ENCODE measurements at places on chromosomes 2 and 18.

GRCh38 chr2:127479866-127480743 is 46.2 kb downstream of the IWS1 start:
- DNase-seq, result peak; percentile 57

- no peak for DNase-seq
Observed at GRCh38 chr2:106314444-106314843, 120.3 kb upstream of the UXS1 start.

DNA sequence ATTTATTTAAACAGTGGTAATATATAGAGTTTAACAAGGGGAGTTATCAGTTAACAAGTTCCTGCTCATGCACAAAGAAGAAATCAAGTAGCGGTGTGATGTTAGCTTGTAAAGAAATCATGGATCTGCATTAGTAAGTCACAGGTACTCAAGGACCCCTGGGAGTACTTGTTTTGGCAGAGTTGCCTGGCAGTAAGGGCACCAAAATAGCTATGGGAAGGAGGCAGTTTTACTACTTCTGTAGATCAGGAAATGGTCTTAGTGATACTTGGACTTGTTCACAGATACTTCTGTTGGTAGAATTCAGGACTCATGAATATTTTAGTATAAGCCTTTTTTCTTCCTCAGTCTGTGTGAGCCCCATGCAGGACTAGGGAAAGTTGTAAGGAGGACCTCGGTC is 107.3 kb upstream of the IL1R2 start:
- no peak for DNase-seq

GRCh38 chr2:209936106-209936666 is 66.3 kb upstream of the RPE start:
- no peak for DNase-seq

DNA sequence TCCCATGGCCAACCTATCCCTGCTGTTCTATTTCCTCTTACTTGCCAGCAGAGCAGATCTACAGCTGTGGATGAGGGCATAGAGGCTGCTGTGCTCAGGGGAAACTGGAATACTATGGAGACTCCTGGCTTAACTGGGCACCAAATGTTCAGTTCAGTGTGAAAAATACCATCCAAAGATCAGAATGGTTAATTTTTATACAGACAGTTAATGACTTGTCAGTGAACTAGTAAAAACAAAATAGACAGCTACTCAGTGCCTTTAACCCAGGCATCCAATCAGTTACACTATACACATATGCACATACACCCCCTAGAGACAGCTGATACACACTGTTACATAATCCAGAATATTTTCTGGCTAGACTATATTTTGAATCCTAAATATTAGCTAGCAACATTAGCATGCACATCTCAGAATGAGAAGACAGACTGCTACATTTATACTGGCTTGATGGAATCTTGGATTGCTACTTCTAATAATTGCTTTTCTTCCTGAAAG is 59.1 kb upstream of the WIPF1 start:
- no peak for DNase-seq

DNA sequence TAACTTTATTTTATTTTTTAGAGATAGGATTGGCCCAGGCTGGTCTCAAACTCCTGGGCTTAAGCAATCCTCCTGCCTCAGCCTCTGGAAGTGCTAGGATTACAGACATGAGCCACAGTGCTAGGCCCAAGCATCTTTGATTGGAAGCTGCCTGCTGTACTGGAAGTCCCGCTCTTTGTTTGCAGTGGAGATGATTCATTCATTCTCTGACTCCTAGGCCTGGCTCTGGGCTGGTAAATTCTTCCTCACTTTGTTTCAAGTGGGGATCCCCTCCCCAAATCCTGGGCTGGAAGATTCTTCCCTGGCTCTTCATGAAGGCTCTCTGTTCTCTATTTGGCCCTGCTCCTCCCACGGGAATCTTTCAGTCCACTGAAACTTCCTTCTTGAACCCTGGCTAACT is 81.9 kb downstream of the NEURL3 start:
- no peak for DNase-seq

GRCh38 chr2:158647436-158648231 is 147.5 kb upstream of the DAPL1 start:
- no peak for DNase-seq

DNA sequence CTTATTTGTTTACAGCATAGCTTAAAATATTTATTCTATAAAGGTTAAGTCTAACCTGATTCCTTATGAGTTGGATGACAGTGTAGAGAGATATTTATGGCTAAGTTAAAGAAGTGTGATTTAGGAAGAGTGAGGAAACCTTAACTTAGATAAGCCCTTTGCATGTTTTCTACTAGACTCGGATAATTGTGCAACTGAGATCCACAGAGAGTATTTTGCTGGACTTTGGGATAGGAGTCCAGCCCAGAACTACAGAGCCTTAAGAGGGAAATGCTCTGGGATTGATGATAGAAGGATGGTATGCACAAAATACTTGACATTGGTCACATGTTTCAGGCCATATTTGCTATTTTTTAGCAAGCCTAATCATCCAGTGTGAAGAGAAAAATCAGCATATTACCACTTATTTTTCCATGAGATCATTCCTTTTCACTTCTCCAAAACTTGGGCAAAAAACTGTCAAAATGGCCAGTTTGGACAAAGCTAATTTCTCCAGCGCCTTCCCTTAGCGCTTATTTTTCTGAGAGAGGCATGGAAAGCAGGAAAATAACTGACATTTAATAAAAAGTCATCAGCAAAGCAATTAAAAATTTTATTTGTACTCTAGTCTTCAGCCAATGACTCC is 3.1 kb downstream of the CD28 start:
- DNase-seq, result no peak

GRCh38 chr2:9717886-9718451 is 87.2 kb upstream of the YWHAQ start:
- DNase-seq, result no peak

- DNase-seq, result no peak
Observed at GRCh38 chr2:132754867-132755472, 85.0 kb upstream of the LYPD1 start.

GRCh38 chr2:204207866-204208265 is 271.3 kb downstream of the ICOS start:
- DNase-seq, result no peak

DNA sequence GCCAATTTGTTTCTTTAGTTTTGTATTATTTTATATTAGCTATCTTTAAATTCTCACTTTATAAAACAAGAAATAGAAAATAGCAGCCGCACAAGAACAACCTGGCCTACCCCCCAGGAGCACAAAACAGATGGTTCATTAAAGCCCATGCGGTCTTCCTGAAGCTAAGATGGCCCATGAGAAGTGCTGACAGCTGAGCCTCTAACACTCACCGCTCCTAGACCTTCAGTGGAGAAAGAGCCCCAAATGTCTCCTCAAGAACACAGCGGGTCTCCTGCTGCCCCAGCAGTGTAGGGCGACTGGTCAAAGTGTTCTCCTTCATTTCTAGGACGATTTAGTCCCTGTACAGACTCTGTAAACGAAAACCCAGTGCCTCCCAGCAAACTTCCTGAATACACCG is 45.1 kb downstream of the LPIN2 start:
- DNase-seq, result no peak

- no peak for DNase-seq
Observed at GRCh38 chr2:69494126-69494525, 56.9 kb upstream of the NFU1 start.

GRCh38 chr18:45330170-45330594 is 285.1 kb upstream of the SLC14A2 start:
- no peak for DNase-seq

DNA sequence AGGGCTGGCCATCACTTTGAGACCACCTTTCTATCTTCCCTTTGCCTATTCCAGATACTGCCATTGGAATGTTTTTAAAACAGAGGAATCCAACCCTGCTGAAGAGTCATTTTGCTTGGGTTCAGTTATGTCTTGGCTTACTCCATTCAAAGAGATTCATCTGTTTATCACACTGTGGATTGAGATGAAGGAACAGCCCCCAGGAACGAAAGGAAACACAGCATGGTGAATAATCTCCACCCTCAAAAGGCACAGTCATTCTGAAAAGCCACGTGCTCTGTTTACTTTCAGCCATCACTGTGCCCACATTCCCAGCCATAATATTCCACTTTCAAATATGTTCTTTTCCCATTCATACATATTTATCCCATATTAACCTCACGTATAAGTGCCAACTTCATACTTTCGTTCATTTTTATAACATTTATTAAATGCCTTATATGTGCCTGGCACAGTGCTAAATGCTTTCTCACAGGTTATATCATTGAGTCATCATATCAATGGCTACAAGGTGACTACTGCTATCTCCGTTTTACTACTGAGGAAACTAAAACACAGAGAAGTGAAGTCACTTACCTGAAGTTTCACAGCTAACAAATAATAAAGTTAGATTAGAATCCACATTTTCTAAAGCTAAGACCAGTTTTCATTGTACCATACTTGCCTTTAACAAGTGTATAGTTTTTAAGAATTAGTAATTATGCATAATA is 143.6 kb downstream of the OSR1 start:
- no peak for DNase-seq

DNA sequence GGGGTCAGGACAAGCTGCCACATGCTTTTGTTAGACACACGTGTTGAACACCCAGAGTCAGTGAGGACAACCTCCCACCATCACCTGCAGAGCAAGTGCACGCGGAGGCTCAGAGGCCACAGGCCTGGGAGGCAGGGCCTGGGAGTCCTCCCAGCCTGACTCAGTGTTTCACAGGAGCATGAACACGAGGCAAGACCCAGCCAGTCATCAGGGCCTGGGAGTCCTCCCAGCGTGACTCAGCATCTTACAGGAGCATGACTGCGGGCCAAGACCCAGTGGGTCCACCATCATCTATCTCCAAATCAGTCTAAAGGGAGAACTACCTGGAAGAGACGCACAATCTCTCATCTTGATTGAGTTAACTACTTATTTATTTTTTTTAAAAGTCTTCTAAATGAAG is 112.6 kb upstream of the PXDN start:
- DNase-seq, result no peak

DNA sequence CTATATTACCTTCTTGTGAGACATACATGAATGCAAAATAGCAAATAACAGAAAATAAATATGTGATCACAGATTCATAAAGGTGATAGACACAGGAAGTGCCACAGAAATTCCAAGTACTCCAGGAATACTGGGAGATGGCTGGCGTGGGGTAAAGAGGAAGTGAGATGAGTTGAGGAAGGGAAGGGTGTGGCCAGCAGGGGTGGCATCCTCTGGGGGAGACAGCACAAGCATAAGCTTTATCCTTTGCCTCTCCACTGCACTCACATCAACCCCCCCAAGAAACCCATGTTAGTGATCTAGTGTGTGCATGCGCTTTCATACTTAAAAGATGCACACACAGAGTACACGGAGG is 94.8 kb upstream of the B3GNT7 start:
- DNase-seq, result no peak

DNA sequence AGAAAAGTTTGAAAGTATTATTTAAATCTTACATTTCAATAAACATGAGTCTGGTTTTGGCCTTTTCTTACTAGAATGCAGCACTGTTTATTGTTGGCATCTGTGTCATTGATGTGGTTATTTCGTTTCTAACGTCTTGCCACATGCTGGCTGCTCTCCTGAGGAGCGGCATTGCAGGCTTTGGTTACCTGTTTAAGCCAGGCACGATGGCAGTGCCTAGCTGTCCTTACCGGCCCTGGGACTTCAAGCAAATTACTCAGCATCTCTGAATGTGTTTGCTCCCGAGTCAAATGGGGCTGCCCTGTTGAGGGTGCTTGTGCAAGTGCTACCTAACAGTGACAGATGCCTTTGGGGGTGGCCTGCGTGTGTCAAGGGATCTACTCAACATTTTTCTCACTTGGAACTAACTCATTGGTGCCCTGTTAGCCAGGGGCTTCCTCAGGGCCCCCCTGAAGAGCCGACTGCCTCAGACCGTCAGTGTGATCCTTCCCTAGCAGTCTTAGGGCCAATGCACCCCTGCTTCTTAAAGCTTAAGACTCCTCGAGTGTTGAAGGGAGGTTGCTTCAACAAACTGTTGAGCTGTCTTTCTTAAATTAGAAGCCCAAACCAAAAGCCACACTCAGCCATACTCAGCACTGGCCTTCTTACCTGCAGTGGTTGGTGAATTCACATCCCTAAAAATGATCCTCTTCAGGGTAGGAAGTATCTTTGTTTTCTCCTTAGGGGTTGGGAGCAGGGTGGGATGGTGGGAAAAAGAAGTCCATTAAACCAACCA is 151.5 kb downstream of the NCK2 start:
- no peak for DNase-seq

GRCh38 chr2:40554665-40555294 is 102.9 kb upstream of the SLC8A1 start:
- DNase-seq, result peak; percentile 54

- DNase-seq, result no peak
Observed at GRCh38 chr2:238853721-238854120, 5.8 kb downstream of the TWIST2 start.

GRCh38 chr2:64036034-64036705 is 16.9 kb upstream of the VPS54 start:
- no peak for DNase-seq

GRCh38 chr2:218130822-218131221 is 5.0 kb downstream of the CXCR2 start:
- no peak for DNase-seq

DNA sequence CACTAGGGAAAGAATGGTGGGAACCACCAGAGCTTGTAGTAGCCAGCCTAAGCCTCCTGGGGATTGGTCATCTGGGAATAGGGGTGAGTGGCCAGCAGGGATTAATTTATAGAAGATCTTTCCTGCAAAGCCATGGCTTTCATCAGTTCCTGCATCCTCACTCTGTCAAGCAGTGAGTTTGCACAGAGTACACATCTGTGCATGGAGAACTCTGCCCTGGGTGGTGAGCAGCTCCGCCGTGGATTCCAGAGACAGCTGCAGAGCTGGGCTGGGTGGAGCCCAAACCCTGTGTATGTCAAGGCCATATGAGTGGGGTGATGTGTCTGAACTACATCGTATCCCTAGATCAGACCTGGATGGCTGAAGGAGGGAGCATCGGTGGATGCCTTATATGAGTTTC is 182.2 kb downstream of the GLI2 start:
- DNase-seq, result no peak

DNA sequence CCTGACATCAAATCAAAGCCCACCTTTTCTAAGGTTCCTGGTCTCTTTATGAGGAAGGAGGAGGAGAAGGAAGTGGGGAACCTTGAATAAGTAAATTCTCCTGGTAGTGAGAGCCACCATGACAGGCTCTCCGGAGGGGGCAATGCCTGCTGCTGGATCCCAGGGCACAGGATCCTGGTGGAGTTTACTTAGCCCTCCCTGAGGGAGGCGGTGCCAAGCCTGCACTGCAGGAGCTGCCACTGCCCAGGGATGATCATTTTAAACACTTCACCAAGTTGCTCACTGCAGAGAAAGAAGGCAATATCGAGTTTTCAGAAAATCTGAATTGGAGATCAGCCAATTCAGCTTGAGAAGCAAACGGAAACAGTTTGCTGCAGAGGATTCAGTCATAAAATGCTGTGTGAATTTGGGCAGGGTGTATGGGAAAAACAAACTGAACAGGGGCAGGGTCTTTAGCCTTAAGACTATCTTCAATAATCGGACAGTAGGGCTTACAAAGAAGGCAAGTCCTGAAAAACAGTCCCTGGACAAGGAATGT is 200.7 kb downstream of the RAD51AP2 start:
- no peak for DNase-seq

GRCh38 chr18:24274837-24275236 is 122.8 kb downstream of the OSBPL1A start:
- DNase-seq, result no peak

Data from neuronal stem cell (in vitro differentiated cells).